RWPE1 (cell line): ENCODE measurements at places on chromosomes 16 and 17.
A peak's percentile ranks its signal among the peaks of the same experiment; 100 is the strongest.

- peak; percentile 79 for DNase-seq
These were observed 53.1 kb upstream of the TANGO6 start for GRCh38 chr16:68790130-68790761.

DNA sequence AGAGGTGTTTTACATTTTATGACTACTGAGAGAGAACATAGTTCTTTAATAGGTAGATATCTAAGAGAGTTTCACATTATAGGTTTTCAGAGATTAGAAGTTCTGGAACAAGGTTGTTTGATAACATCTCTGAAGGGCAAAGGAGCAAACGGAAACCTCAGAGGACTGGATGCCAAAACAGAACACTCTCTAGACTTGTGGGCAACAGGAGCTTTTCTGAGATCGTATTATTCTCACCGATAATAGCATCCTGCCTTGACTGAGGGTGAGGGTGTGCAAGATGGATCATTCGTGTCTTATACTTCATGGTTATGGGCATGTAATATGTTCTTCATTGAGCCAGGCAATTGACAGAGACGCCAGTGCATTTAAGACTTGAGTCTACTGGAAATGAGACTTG lies 234.8 kb downstream of the IRX3 start:
- DNase-seq, result no peak

GRCh38 chr17:74190807-74191406 lies 12.6 kb upstream of the RPL38 start:
- peak; percentile 29 for DNase-seq

GRCh38 chr16:27505297-27506236 lies 44.1 kb downstream of the GTF3C1 start:
- DNase-seq, result peak; percentile 49

DNA sequence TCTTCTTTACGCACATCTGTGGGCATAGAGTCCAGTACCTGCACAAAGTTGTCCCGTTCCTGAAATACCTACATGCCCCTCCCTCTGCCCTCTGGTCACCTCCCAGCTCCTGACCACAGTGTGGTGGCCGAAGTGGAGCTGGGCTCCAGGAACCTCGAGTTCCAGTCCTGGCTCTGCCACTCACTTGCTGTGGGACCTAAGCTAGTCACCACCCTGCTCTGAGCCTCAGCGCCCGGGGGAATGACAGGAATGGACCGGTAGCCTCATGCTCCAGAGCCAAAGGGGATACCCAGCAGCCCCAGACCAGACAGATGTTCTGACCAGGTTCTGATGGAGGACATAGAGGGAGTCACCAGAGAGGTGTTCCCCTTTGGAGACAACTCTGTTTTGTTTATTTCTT lies 26.7 kb upstream of the ITGA3 start:
- DNase-seq, result no peak

DNA sequence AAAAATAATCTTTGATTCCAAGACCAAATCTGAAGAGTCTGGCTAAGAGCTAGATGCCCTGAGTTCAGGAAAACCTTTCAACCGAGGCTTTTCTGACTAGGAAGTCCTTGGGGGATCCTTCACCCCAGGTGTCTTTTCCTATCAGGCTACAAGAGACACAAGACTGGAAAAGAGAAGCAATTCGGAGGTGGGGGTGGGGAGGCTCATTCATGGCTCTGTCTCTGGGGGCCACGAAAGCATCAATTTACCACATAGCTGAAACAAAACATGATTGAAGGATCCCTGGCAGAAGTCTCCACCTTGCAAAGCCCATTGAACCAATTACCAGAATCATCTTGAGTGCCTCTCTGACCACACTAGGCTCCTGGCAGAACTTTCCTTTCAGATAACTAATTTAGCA lies 239.8 kb upstream of the SALL1 start:
- no peak for DNase-seq

DNA sequence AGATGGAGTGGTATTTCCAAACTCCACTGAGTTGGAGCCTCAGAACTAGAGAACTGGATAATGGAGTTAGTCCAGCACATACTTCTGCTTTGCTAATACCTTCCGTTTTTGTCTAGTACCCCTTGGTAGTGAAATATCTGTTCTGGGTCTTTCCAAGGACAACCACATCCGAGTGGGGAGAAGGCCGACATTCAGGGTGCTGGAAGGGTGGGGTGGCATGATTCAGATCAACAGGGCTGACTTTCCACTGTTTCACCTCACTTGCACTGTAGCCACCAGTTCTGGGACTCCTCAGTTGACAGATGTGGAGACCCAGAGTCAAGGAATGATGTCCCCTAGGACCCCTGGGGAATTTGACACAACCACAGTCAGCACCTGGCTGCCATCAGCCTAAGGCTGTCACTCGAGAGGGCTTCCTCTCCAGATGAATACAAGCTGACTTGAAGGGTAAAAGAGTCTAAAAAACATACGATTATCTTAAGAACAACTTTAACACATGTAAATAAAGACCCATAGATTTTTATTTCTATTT lies 84.8 kb upstream of the HNF1B start:
- no peak for DNase-seq

- peak; percentile 50 for DNase-seq
These were observed 174.2 kb downstream of the CYLD start for GRCh38 chr16:50916040-50916439.

DNA sequence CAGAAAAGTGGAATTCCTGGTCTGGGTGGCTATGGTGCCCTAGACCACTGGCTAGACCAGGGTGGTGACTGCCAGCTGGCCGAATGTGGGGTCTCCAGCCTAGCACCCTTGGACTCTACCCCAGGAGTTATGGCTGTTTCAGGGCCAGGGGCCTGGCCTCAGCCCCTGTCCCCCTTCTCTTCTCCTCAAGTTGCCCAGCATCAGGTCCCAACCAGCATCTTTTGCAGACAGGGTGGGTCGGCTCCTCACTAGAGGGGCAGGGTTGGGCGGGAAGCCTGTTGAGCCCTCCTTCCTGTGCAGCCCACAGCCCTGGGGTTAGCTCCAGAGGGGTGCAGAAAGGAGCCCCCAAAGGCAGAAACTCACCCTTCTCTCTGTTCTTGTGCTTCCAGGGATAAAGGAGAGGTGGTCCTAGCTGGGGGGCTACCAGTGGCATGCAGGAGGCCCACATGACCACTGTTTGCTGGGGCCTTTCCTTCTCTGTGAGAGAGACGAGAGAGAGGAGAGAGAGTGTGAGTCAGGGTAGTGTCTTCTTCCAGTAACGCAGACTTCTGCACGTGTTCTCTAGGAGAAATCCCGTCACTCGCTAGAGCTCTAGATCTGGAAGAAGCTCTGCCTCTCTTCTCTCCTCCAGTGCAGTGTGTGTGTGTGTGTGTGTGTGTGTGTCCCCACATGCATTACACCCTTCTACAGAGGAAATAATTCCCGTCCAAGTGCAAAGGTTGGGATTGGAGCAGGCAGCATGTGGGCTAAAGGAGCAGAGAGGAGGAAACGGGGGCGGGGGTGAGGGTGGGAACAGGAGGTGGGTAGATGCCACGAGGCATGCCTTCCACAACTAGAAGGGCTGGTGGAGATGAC lies 209.4 kb downstream of the SEC14L1 start:
- DNase-seq, result no peak

DNA sequence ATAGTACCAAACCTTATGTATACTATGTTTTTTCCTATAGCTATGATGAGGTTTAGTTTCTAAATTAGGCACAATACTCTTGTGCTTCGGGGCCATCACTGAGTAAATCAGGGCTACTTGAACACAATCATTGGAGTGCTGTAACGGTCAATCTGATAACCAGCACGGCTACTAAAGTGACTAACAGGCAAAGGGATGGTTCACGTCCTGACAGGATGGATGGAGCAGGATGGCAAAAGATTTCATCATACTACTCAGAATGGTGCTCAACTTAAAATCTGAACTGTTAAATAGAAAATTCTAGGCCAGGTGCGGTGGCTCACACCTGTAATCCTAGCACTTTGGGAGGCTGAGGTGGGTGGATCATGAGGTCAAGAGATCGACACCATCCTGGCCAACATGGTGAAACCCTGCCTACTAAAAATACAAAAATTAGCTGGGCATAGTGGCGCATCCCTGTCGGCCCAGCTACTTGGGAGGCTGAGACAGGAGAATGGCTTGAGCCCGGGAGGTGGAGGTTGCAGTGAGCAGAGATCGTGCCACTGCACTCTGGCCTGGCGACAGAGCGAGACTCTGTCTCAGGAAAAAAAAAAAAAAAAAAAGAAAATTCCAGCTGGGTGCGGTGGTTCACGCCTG lies 7.0 kb downstream of the TUFM start:
- DNase-seq, result no peak

GRCh38 chr17:81034168-81034777 lies 678 bp upstream of the BAIAP2 start:
- DNase-seq, result no peak

- no peak for DNase-seq
These were observed 102.5 kb downstream of the RBFOX3 start for GRCh38 chr17:79508291-79508716.

DNA sequence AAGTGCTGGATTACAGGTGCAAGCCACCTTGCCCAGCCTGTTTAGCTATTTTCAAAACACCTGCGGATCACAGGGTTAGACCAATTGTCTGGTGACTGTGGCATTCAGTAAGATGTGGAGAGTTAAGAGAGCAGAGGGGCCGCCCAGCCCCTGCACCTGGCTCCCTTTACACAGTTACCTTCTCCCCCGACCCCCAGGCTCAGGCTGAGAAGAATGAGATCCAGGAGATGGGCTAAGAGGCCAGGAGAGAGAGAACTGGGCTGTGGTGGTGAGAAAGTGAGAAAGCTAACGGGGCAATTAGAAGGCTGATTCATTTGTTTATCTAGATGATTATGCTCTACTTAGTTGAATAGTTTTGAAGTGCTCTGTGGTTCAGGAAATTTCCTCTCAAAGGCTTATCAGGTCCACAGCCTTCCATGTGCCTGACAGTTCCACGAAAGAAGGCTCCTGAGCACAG lies 67.8 kb upstream of the AXIN2 start:
- DNase-seq, result no peak

GRCh38 chr16:55294931-55295342 lies 29.1 kb upstream of the IRX6 start:
- no peak for DNase-seq

- no peak for DNase-seq
These were observed 1.9 kb downstream of the HS3ST3A1 start for GRCh38 chr17:13599864-13600263.

DNA sequence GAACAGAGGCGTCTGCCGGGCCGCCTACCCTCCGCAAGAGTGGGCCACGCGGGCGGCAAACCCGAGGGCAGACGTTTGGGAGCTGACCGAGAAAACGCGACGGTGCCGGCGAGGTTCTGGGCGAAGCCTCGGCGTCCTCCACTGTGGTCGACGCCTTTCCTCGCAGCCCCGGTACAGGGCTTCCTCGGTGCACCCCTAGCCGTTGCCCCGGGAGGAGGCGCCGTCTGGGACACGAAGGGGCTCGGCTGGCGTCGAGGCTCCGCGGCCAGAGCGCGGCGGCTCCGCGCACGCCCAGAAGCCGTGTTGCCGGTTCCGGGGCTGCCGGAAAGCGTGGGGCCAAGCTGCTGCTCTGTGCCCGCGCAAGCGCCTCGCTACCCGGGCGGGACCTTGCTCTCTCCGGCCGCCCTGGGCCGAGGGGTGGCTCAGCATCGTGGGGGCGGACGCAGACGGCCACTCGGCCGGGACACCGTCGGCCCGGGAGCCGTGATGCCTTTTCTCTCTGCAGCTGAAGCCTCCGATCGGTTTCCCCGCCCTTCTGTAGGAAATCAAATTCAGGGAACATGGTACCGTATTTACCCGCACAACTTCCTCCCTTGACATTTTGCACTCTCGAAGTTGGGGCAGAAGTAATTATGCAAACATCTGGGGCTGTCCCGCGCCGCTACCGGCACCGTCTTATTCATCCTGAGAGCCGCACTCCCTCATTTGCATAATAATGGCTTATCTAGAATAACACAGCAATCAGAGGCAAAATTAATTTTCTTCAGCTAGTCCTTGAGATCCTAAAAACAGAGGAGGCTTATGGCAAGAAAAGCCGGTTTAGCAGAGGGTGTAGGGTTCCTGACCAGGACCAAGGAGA lies 7.3 kb upstream of the CBX8 start:
- no peak for DNase-seq

GRCh38 chr17:61235001-61235826 lies 164.4 kb upstream of the TBX2 start:
- no peak for DNase-seq

GRCh38 chr17:73791631-73792030 lies 147.4 kb upstream of the SDK2 start:
- DNase-seq, result no peak

- DNase-seq, result no peak
These were observed 22.8 kb upstream of the KDM6B start for GRCh38 chr17:7811251-7811650.

- DNase-seq, result no peak
These were observed 36.9 kb upstream of the C17orf78 start for GRCh38 chr17:37338847-37339246.

DNA sequence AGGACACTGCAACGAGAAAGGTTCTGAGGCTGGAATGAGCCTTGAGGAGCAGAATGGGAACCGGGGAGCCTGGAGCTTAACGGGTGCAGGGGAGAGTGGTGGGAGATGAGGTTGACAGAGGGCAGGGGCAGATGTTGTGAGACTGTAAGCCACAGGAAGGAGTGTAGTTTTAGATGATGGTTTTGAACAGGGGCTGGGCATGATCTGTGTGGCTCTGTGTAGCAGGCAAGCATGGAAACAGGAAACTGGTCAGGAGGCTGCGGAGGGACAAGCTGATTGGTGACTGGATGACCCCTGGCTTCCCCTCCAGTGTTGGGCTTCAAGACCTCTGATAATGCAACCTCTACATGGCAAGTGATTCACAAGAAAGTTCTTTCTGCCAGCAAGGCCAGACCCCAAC lies 1.4 kb upstream of the CNGB1 start:
- no peak for DNase-seq
